ENCODE measurements at places on chromosomes 16 and 17.

DNA sequence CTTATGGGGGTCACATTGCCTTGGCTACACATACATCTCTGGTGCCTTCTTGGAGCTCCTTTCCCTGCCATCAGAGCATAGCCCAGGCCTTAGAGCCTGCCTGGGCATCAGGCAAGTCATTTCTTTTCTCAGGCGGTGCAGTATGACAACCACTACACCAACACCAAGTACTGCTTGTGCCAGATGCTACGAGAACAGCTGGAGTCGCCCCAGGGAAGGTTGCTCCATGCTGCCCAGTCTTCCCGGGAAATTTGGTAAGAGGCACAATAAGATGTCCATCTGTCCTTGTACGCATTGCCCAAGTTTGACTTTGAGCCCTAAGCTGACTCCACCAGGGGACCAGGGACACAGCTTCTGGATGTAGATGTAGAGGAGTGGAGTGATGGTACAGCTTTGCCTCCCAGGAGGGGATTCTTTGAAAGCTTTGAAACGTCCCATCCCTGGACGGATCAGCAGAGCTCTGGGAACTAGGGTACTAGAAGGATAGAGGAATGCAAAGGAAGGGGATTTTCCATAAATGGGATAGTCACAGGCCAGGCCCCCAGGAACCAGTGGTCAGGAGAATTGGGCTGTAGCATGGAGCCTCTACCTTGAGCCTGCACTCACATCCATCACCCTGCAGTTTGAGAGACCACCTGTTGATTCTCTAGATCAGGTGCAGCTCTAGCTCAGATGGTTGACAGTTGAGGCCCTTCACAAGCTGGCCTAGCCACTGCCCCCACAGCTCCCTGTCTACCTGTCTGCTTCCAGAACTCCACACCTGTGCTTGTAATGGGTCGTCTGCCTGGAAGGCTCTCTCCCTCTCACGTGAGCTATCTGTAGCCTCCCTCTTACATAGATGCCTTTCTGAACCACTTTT, 11.0 kb upstream of the NFATC3 start:
- DNase-seq = no peak

GRCh38 chr17:2436316-2436905, 35.6 kb upstream of the MNT start:
- no peak for DNase-seq

DNA sequence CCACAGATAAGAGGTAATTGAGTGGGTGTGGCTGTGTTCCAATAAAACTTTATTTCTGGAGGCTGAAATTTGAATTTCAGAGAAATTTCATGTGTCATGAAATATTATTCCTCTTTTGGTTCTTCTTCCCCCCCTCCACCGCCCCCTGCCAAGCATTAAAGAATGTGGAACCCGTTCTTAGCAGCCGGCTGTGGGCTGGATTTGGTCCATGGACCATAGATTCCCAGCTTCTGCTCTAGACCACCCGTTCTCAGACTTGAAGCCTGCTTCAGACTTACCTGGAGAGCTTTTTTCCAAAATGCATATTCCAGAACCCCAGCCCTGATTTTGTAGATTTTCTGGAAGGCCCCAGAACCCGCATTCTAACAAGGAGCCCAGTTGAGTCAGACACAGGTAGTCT, 15.1 kb upstream of the LASP1NB start:
- DNase-seq = no peak

GRCh38 chr17:22193113-22193512, 500.8 kb downstream of the KCNJ18 start:
- no peak for DNase-seq

DNA sequence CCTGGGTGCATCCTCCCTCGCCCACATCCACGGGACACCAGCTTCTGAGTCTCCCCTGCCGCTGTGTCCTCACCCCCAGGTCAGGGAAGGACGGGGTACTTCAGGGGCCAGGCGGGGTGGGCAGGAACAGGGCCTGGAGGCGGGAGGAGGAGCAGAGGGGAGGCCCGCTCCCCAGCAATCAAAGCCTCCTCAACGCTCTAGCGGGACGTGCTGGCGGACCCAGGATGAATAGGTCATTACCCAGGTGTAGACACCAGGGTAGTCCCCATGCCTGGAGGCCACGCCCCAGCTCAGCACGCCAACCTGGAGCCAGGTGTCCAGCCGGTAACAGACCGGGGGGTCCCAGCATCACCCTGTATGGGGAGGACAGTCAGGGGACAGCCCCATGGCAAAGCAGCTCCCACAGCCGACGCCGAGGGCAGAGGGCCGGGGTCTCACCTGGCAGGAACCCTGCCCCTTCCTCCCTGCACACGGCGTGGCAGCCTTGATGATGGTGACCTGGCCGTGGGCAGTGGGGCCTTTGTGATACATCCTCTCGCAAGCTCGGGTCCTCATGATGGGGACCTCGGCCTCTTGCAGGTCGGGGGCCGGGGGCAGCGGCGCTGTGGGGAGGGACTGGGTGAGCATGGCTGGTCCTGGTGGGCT, 24.2 kb downstream of the TPSD1 start:
- no peak for DNase-seq

GRCh38 chr17:3976675-3977171, 12.5 kb upstream of the ATP2A3 start:
- no peak for DNase-seq

DNA sequence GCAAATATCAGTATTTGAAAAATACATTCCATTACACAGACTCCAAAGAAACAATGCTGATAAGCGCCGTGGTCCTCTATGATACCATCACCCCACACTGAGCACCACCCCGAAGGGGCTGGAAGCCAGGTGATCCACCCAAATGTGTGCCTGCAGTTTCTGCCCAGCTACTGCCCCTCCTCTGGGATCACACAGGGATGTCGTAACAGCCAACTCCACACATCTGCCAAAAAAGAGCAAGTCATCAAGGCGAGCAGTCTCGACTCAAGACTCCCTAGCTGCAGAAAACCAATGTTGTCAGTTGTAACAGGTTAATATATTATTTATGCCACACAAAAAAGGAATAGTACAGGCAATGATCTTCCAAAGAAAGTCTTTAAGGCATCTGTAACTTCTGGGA, 21.0 kb downstream of the CYB5D2 start:
- DNase-seq = no peak

DNA sequence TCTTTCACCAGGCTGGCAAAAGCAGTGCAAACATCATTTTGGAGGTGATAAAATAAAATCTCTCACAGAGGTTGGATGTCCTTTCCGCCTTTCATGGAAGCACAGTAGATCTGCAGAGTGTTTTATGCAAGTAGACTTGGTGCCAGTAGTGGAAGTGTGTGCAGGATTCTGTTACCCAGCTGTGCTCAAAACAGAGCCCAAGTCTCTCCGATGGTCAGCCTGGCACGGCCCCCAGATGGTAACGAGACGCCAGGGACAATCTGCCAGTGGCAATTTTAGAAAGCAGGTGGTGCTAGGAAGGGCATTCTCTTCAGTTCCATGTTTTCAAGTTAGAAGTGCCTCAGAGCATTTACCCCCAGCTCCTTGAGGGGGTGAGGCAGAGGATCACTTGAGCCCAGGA, 1.5 kb upstream of the MTHFSD start:
- no peak for DNase-seq
